HAP-1 (cell line): ENCODE measurements at places on chromosomes 6 and 20.
A peak's percentile ranks its signal among the peaks of the same experiment; 100 is the strongest.

DNA sequence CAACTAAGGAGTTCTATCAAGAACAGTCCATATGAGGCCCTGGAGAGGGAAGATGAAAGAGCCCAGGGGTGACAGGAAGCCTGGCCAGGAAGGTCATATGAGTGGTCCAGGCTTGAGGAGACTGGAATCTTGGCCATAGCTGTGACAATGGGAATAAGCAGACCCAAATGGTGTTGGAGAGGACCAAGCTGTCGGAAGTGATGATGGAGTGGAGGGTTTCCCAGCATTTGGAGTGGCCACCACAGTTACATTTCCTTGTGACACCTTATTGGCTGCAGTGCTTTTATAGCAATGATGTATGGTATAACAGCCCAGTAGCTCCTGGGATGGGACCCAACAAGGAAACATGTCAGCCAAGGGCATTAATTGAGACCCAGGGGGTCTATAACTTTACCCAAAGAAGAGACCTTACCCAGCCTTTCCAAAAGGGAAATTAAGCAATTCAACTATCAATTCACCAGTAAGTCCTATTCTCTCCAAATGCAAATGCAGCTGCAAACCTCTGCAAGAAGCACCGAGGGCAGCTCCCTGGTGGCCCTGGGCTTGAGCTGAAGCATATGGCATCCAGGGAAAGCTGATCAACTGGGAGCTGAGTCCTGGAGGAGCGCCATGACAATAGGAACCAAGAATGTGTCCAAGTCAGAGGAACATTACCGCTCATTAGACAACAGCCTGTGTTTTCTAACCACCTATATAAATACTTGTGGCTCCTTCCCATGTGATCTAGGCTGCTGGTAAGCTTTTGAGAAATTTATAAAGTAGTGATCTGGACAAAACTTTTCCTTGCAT lies 219.4 kb downstream of the SOD2 start:
- no peak for DNase-seq

GRCh38 chr6:22892452-22892851 lies 323.1 kb downstream of the HDGFL1 start:
- DNase-seq = no peak

DNA sequence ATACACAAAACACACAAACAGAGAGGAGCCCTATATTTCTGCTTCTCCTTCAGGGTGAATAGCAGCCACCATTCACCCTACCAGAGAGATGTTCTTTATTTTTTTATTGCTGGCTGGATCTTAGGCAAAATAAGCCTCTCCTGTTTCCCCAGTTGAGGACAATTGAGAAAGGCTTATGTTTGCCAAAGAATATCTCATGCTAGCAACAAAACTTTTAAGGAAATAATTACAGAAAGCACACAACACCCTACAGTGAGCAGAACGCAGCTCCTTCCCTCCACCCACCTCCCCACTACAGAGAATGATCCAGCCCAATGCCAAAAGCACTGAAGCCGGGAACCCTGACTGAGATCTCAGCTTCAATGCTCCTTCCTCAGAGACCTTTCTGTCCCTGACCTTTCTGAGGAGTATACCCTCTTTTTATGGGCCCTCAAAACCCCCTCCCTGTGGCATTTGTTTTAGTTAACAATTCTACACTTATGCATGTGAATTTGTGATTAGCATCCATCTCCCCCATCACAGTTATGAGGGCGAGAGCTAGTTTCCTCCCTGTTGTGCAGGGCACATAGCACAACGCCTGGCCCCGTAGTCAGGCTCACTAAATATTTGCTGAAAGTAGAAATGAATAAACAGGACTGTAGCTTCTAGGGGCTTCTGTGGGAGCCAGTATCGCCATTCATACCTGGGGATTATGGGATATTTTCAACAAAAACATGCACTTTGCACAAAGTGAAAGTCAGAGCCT lies 491.6 kb upstream of the CDH4 start:
- no peak for DNase-seq

- DNase-seq = no peak
These were observed 9.4 kb upstream of the STXBP5 start for GRCh38 chr6:147194652-147195411.

DNA sequence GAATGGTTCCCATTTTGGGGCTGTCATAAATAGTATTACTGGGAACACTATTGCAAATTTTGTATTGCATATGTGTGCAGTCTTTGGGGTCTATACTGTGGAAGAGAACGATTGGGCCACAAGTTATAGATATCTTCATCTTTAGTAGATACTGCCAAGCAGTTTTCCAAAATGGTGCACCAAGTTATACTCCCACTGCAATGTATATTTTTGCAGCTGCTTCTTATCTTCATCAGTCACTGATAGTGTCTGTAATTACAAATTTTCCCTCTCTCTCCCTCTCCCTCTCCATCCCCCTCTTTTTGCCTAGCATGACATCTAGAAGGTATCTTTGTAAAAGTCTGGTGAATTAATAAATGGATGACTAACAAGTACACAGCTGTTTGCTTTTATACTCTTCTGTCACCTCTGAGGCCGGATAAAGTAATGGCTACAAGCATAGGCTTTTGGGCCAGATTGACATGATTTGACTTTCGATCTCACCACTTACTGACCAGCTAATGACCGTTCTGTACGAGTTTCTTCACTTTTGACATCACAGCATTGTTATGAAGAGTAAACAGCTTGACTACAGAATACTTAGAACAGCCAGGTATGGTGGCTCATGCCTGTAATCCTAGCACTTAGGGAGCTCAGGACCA lies 113.3 kb upstream of the SLC2A12 start:
- DNase-seq = no peak

GRCh38 chr6:39861663-39862062 lies 69.5 kb downstream of the DAAM2 start:
- no peak for DNase-seq

GRCh38 chr20:36113036-36113435 lies 41.5 kb upstream of the EPB41L1 start:
- DNase-seq = no peak

GRCh38 chr6:136669299-136669699 lies 119.1 kb upstream of the MAP7 start:
- no peak for DNase-seq

GRCh38 chr20:14711652-14712051 lies 374.2 kb upstream of the FLRT3 start:
- DNase-seq = peak; percentile 12

DNA sequence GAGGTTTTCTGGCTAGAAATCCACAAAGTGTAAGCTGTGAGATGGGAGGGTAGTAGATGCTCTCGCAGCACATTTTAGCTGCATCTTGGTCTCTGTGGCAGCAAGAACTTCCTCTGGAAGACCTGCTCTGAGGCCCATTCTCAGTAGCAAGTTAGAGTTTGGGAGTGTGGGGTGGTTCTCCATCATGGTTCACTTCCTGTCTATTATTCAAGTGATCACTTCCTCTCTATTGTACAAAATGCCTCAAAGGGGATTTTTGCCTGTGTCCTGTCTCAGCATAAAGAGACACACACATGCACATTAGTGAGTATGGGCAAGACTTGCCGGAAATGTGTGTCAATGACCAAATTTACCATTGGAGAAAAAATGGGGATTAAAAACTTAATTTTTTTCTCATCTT lies 42.5 kb downstream of the LYRM2 start:
- DNase-seq = no peak
